Fibroblast of upper back skin (primary cell): ENCODE measurements at places on chromosomes 11 and 22.
A peak's percentile ranks its signal among the peaks of the same experiment; 100 is the strongest.

- DNase-seq = no peak
Measured at GRCh38 chr22:46524203-46524740, 13.1 kb downstream of the CELSR1 start.

DNA sequence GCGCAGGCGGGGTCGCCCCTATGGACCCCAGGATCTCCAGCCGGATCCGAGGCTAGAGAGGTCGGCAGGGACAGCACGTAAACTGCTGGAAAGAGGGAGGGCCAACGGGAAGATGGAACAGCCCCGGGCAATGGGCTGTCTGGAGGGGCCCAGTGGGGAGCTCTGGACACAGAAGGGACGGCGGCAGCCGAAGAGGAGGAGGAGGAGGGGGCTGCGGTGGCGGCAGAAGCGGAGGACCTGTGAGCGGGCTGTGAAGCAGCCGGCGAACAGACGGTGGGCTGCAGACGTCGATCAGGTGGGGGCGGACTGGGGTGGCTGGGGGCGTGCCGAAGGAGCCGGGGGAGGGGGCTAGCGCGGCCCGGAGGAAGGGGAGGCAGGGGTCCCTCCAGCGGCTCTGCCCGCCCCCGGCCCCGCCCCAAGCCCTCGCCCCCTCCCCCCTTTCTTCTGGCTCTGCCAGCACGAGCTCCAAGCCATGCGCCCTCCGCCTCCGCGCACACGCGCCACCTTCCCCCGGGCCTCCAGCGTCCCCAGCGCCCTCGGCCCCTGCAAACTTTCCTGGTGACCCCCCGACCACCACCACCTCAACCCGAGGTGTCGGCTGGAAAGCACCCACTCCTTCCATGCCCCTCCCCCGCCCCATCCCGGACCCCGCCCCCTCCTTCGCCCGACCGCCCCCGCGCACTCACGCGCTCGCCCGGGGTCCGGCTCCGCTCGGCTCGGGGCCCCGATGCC lies 432 bp downstream of the TNKS1BP1 start:
- DNase-seq = peak; percentile 48

- DNase-seq = no peak
Measured at GRCh38 chr11:26878959-26879581, 114.8 kb upstream of the FIBIN start.

DNA sequence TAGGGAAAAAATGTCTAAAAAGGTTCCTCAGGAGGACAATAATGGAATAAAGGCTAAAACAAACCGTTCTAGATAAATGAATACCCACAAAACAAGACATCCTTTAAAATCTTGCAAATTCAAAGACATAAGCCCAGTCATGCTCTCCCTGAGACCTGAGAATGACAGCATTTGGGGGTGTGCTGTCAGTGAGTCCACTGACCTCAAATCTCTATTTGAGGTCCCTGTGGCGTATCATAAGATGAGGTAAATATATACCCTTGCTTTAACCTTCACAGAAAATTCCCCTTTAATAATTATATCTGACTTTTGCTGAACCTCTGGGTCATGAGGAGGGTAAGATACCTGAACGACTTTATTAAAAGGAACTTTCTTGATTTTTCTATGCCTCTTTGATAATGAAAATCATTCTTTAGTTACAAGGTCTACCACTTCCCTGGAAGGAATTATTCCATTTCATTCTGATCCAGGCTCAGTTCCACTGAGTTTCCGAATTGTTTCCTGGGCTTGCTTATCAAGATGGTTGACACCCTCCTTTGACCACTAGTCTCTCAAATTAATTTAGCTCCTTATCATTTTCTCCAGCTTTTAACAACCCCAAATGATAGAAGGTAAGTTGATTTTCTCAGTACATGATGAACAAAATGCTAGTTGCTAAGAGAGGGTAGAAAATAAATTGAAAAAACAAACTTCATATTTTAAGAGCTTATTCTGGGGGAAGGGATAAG lies 53.8 kb upstream of the CHRM4 start:
- no peak for DNase-seq

DNA sequence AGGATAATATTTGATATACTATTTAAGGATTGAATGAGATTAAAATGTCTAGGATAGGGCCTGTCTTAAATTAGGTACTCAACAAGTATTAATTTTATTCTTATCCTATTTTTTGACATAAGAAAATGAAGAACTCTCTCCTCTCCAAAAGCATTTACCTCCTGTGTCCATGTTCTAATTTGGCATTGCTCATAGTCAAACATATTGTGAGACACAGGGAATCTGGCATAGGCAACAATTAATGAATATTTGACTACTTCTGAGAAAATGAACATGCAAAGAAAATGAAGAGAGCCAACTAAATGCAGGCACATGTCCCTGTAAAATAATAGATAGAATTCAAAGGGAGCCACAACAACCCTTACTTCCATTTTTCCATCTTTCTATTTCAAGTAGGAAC lies 198.5 kb upstream of the C11orf87 start:
- DNase-seq = no peak

GRCh38 chr22:36457688-36458450 lies 23.6 kb downstream of the TXN2 start:
- DNase-seq = peak; percentile 61

DNA sequence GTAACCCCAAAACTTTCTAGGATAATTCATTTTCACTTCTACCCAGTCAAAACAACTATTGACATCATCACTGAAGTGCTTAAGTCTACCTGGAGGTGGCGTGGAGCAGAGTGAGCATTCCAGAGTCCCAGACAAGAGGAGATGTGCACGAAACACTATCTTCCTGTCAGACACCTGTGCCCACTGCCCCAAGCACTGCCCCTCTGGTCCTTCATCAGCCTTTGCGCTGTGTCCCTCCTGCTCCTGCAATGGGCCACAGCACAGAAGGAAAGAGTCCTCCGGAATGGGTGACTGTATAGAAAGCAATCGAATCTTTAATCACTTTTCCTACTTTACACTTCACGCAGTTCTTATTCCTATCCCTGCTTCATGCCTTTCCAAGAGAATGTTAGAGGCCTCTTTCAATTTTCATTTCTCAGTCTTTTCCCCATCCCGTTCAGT lies 512 bp upstream of the GRIA4 start:
- no peak for DNase-seq

- no peak for DNase-seq
Measured at GRCh38 chr22:42645341-42645937, 3.8 kb downstream of the CYB5R3 start.

DNA sequence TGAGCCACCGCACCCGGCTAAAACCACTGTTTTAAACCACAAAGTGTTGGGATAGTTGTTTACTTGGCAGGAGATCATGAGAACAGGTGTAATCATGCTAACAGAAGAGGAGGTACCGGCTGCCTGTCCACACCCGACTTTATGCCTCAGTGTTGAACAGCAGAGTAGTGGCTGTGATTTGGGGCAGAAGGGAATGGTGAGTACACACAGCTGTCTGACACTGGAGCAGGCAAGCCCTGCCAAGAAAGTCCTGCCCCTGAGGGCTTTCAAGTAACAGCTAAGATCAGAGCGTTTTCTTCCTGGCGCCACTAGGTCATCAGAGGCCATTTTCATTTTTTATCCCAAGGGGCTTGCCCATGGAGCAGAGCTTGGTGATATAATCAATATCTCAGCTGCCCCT lies 8.1 kb downstream of the CDKN1C start:
- no peak for DNase-seq

- DNase-seq = no peak
Measured at GRCh38 chr11:35454362-35454761, 35.0 kb upstream of the SLC1A2 start.

DNA sequence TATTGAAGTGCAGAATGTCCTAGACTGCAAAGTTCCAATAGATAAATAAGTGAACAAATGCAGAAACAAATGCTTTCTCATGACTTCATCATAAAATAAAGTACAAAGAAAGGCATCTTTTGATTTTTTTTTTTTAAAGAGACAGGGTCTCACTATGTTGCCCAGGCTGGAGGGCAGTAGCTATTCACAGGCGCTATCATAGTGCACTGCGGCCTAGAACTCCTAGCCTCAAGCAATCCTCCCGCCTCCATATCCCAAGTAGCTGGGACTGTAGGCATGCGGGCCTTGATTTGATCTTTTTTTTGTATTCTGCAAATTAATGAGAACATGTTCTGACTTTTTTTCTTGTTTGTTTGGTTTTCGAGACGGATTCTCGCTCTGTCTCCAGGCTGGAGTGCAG lies 2.4 kb downstream of the ARCN1 start:
- DNase-seq = no peak

- DNase-seq = no peak
Measured at GRCh38 chr11:65640483-65641296, 2.8 kb downstream of the SIPA1 start.

GRCh38 chr11:59000003-59000402 lies 60.7 kb downstream of the GLYATL1 start:
- DNase-seq = no peak

DNA sequence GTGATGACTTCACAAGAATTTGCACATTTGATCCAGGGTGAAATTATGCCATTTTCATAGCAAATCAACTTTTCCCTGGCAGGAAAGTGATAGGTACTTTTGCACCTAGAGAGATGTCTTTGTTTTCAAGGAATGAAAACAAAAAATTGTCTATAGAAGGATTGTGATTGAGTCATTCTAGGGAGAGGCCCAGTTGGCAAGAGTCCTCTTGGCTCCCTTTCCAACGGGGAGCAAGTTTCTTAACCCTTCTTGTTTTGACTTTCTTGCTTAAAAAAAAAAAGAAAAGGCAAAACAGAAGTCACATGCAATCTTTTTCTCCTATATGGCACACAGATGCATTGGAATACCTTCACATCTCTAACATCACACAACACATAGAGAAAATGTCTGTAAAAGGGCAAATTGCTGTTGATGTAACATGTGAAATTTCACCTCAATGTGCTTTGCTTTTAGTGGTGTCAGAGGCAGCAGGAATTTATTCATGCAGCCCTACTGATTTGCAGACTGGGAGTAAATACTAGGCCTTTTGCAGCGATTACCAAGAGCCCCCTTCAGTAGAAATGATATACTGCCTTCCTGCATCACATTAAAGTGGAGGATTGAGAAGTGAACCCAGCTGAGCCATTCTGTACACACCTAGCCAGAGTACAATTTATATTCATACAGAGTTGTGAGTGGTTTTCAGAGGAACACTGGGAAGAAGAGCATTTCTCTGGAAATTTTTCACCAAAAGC lies 290.7 kb upstream of the MPPED2 start:
- peak; percentile 44 for DNase-seq

DNA sequence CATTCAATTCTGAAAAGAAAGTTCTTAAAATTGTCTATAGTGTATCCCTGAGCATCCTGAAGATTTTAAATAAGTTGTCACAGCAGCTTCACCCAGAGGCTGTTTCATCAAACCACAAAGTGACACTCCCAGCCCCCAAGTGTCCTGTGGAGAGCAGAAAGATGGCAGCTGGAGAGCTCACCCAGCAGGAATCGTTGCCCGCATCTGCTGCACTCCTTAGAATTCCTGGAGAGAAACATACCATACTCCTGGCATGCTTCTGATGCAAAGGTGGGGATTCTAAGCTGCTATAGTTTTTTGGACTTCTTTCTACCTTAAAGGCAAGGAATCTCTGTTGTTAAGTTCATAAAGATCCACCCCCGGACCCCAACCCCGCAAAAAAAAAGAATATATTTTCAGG lies 13.5 kb upstream of the CYB5R2 start:
- no peak for DNase-seq

- DNase-seq = no peak
Measured at GRCh38 chr11:65931773-65932557, 12.7 kb downstream of the DRAP1 start.

- DNase-seq = no peak
Measured at GRCh38 chr11:35602160-35602793, 16.0 kb upstream of the FJX1 start.

GRCh38 chr11:101470881-101471520 lies 112.8 kb downstream of the TRPC6 start:
- peak; percentile 34 for DNase-seq

DNA sequence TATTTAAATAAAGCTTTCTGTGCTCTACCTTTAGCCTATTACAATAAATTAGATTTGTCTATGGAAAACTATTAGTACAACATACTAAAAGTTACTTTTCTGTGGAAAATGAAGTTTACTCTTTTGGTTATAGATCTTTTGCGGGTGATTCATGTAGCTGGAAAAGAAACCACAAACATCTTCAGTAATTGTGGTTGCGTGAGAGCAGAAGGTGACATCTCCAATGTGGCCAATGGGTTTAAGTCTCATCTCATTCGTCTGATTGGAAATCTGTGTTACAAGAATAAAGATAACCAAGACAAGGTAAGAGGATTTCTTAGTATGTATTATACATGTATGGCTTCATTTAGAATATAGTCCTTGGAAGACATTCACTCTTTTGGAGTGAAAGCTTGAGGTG lies 68.6 kb downstream of the ATXN10 start:
- DNase-seq = peak; percentile 21

GRCh38 chr11:133930767-133931448 lies 25.9 kb downstream of the IGSF9B start:
- DNase-seq = no peak

GRCh38 chr22:41696703-41697102 lies 2.6 kb upstream of the MEI1 start:
- no peak for DNase-seq

- DNase-seq = peak; percentile 83
Measured at GRCh38 chr22:18068381-18068988, 9.3 kb upstream of the PEX26 start.

DNA sequence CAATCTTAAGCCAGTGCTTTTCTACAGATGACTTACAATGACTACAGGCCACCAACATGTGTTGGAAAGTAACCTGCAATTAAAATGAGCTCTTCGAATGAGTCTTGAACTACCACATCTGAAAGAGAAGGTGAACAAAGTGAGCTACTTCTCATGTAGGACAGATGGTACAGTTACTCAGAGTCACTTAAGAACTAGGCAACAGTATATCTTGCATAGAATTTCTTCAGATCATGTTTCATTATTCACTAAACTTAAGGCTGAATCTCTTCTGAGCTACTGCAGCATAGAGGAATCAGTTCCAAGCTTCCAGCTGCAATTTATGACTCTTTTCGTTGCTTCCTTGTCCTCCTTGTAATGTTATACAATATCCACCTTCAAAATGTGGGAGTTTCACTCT lies 270.9 kb downstream of the TTC28 start:
- DNase-seq = no peak

- no peak for DNase-seq
Measured at GRCh38 chr11:2209900-2210321, 38.3 kb upstream of the TH start.

GRCh38 chr11:86040919-86041850 lies 27.7 kb downstream of the PICALM start:
- DNase-seq = no peak

GRCh38 chr22:40479126-40479800 lies 108.9 kb downstream of the SGSM3 start:
- no peak for DNase-seq

GRCh38 chr11:78940500-78941225 lies 366.0 kb upstream of the NARS2 start:
- DNase-seq = no peak

DNA sequence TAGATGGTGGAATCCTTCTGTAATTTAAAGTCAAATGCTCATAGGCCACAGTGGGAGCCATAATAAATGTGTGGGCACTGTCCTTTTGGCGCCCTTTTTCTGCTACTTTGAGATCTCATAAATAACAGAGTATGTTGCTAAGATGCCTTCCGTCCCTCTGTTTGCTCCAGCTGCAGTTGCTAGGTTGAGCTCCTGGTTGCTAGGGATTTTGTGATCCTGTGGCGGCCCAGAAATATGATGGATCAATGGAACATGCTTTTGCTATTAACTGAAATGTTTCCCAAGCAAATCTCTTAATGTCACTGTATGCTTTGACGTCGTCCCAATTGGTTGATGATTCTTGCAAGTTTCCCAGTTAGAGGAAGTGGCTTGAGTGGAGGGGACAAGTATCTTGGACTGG lies 53.5 kb downstream of the MYO18B start:
- no peak for DNase-seq

- no peak for DNase-seq
Measured at GRCh38 chr11:45386972-45387371, 100.8 kb upstream of the SYT13 start.
